ENCODE measurements at places on chromosomes 3 and 15. TPM values are rescaled to one million over a fixed set of nuclear protein-coding genes. Genes with fewer than 3 reads are reported as not detected.

Gene LYZL4
- total RNA-seq = not detected

Gene CCNB2
- total RNA-seq = 94.9 TPM

Gene DUT
- 62.6 TPM for total RNA-seq

Gene RTP4
- not detected for total RNA-seq

Gene ROBO2
- not detected for total RNA-seq

Gene KLF13
- total RNA-seq = 36.4 TPM

Gene PRR20G
- not detected for total RNA-seq

Gene IQGAP1
- total RNA-seq = 344 TPM

Gene GOLGA8G
- total RNA-seq = not detected

Gene CA12
- 1.1 TPM for total RNA-seq

Gene PPP1R14D
- total RNA-seq = not detected

Gene EXOG
- total RNA-seq = 18.6 TPM

Gene LIPC
- 0.07 TPM for total RNA-seq

Gene FBXO40
- total RNA-seq = not detected

Gene PAQR5
- total RNA-seq = not detected

Gene SUSD5
- 0.93 TPM for total RNA-seq

Gene ST3GAL6
- total RNA-seq = 36.7 TPM

Gene BTLA
- not detected for total RNA-seq

Gene IGF2BP2
- total RNA-seq = 150 TPM

Gene CLDN11
- 7.5 TPM for total RNA-seq

Gene AGTR1
- not detected for total RNA-seq

Gene FBXO22
- 67.0 TPM for total RNA-seq

Gene GCSAM
- not detected for total RNA-seq

Gene NTRK3
- total RNA-seq = not detected

Gene ATP13A5
- total RNA-seq = not detected

Gene KLHL6
- 15.7 TPM for total RNA-seq

Gene MAP3K13
- total RNA-seq = 25.8 TPM

Gene HEXA
- total RNA-seq = 41.2 TPM

Gene NR1I2
- total RNA-seq = not detected

Gene SLC28A1
- not detected for total RNA-seq

Gene REC114
- not detected for total RNA-seq

Gene ARL8B
- total RNA-seq = 86.4 TPM

Gene COL6A6
- not detected for total RNA-seq

Gene ARGFX
- not detected for total RNA-seq

Gene ITIH4
- total RNA-seq = 0.22 TPM

Gene ZNF501
- total RNA-seq = 4.7 TPM

Gene CLRN1
- total RNA-seq = not detected

Gene CLDND1
- total RNA-seq = 110 TPM

Gene KCNMB2
- total RNA-seq = not detected

Gene SPATA12
- total RNA-seq = 0.07 TPM

Gene VILL
- 5.3 TPM for total RNA-seq

Gene C3orf22
- total RNA-seq = not detected
